ENCODE measurements at places on chromosomes 16 and 17. TPM values are rescaled to one million over a fixed set of nuclear protein-coding genes. Genes with fewer than 3 reads are reported as not detected.
A peak's percentile ranks its signal among the peaks of the same experiment; 100 is the strongest.

Gene TOP2A
- 141 TPM for total RNA-seq

Gene SLFN5
- total RNA-seq: 23.7 TPM

Gene GNAO1
- total RNA-seq: 0.12 TPM

DNA sequence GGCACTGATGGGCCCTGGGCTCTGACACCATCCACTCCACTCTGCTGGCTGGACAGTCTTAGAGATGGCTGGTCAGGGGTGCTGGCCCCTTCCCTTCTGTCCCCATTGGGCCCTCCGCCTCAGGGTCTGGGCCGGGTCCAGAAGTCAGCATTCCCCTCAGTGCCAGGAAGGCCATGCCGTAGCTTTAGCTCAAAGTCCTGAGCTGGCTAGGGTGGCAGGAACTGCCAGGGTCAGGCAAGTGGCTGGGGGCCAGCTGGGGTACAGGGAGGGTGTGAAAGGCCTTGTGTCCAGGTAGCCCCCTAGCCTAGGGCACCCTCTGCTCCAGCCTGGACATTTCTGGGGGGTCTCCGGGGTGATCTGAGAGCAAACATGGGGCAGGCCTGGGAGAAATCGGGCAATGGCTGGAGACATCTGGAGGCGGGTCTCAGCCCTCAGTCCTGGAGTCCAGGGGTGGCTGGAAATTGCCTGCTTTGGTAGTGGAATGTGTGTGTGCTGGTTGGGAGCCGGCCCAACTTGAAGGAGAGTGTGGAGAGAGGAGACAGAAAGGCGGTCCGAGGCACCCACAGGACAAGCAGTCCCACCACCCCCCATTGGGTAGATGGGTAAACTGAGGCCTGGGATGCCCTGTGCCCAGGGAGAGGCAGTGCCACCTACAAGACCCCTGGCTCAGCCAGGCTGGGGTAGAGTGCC is 32.5 kb downstream of the TPSG1 start:
- H3K27me3 ChIP-seq: no peaks in the 10 kb centered on the region
- H3K36me3 ChIP-seq: no peaks in the 10 kb centered on the region
- H3K4me1 ChIP-seq: peaks cover 22% of the 10 kb centered on the region
- peak overlapping the region; percentile 72 for H3K27ac ChIP-seq
- DNase-seq: no peak

DNA sequence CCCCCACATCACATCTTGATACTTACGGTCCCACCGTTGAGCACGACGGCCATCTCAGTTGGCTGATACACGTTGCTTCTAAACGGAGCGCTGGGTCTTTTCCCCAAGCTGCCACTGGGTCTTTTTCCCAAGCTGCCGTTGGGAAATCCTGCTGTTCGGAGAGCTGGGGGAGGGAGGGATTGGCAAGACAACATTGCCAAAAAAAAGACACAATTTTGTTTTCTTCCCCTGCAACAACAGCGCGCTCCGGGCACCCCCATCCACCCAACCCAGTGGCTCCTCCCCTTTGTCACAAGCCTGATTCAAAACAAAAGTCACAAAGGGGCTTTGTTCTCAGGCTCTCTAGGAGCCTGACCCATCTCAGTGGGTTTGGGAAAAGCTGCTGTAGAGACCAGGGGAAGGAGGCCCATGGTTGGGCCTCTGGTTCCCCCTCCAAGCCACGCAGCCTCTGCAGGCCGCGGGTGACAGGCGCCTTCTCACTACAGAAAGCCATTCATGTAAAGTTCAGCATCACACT is 22.8 kb downstream of the GPRC5B start:
- H3K36me3 ChIP-seq: no peaks in the 10 kb centered on the region
- H3K27me3 ChIP-seq: no peaks in the 10 kb centered on the region
- H3K4me3 ChIP-seq: no peak overlapping the region
- H3K4me1 ChIP-seq: no peaks in the 10 kb centered on the region

GRCh38 chr17:41231731-41232130 is 518 bp upstream of the KRTAP9-3 start:
- H3K27me3 ChIP-seq: no peaks in the 10 kb centered on the region
- no peaks in the 10 kb centered on the region for H3K36me3 ChIP-seq
- no peak overlapping the region for H3K4me3 ChIP-seq
- no peak overlapping the region for H3K27ac ChIP-seq
- DNase-seq: no peak

- H3K4me3 ChIP-seq: no peak overlapping the region
- peaks cover 13% of the 10 kb centered on the region for H3K27me3 ChIP-seq
- DNase-seq: no peak
- no peak overlapping the region for H3K27ac ChIP-seq
- no peaks in the 10 kb centered on the region for H3K36me3 ChIP-seq
These were observed 489.0 kb upstream of the ZFHX3 start for GRCh38 chr16:73536931-73537330.
